ENCODE measurements at places on chromosomes 4 and X.

DNA sequence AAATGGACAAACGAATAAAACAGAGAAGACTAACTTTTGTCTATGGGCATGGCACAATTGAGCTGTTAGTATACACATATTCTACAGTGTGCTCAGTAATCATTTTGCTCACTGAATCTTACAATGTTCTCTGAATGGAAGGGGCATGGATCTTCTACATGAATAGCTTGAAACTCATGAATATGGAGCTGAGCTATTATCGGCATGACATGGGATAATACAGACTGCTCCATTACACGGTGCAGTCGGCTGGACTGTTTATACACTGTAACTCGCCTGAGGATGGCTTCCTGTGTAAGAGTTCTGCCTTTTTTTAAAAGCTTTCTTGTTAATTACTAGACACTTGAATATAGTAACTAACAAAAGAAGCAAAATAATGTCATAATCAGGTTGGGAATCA, 368.5 kb upstream of the MAD2L1 start:
- DNase-seq: no peak

GRCh38 chrX:150602743-150603142, 34.3 kb downstream of the MTM1 start:
- DNase-seq: no peak

DNA sequence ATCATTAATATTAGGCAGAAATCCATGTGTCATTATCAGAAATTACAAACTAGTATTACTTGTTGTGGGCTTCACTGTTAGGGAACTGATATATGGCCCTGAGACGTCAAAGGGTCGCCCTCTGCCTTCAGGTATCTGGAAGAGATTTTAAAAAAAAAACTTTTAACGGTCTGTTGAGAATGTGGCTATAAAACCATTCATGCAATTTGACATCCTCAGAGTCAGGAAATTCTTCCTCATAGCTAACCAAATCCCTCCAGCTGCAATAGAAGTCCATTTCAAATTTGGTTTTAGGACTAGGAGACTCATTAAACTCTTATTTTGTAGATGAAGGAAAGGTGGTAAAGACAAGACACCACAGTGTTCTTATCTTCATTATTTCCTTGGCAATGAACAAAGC, 194.2 kb upstream of the NOCT start:
- DNase-seq: no peak

- no peak for DNase-seq
Measured at GRCh38 chrX:37638047-37638446, 47.5 kb upstream of the XK start.

DNA sequence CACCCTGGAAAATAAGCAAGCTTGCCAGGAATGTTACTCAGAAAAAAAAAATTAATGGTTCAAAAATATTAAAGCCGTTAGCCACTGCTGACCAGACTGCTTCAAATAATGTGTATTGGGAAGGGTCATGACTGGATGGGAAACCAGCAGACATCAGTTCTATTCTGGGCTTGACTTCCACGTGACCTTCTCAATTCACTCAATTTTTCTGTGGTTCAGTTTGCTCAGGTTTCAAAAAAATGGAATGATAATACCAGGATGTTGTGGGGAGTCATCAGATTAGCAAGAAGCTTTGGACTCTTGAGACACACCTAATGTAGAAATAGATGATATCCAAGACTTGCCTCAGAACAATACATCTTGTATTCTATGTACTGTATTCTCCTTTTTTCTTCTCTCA, 541.9 kb upstream of the BOD1L1 start:
- DNase-seq: no peak

GRCh38 chr4:87152310-87153041, 67.9 kb downstream of the KLHL8 start:
- DNase-seq: no peak

DNA sequence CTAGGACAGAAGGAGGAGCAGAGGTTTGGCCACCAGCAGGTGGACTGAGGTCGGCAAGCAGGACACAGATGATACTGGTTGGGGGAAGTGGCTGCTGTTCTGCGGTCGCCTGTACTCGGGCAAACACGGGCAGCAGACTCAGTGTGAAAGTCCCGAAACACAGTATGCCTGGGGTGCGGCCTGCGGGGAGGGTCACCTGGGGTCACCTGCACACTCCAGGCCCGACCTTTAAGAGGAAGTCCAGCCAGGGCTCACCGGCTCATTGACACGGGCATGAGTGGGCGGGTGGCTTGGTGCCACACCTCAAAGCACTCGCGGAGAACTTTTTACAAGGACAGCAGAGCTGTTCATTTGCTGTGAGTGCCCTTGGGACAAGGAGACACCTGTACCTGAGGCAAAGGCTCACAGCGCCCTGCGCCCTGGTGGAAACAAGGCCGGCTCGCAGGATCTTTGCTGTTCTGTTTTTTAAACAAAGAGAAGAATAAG, 71.5 kb upstream of the MXD4 start:
- no peak for DNase-seq

DNA sequence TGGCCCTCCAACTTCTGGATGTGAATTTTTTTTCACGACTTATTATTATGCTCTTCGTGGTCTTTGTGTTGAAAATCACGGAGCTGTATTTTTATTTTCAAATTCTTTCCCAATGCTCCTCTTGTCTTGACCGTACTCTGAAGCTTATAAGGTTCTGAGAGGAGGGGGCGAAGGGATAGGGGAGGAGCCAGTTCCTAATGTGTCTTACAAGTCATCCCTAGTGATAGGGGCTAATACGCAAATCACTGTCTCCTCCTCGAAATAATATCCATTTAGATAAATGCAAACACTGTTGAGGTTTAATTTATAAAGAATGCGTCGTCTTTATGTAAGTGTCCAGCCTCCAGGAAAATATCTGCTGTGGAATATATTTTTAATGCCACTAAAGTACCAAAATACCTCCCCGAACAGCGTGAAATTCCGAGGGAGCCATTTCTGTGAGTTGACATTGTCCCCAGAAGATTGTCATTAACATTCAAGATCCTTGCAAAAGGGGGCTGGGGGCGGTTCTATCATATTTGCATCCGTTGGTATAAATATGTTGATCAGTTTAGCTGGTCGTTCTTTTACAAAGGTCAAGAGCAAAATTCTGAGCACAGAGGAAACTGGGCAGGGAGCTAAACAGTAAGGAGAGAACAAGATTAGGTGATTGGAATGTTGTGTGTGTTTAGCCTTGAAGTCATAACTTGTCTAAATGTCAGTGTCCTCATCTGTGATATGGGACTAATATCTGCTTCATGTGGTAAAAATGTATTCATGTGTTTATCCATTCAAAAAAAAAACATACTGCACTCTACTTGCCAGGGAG, 3.7 kb upstream of the FAT1 start:
- DNase-seq: no peak

DNA sequence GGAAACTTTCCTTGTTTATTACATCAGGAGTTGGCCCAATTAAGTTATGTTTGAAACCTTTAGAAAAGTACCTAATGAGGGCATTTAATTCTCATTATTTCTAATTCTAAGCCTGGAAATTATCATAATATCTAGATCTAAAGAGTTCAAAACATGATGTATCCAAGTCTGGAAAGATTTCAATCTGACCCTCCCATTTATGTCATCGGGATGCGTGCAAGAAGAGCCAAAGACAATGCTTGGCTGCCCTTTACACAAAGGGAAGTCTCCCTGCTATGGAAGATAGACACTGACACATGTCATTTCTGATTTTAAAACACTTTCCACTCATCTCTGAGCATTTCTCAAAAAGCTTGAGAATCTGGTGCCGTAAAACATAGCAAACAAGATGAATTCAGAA, 222.4 kb downstream of the ANTXR2 start:
- no peak for DNase-seq

GRCh38 chr4:78691334-78691754, 84.8 kb upstream of the BMP2K start:
- no peak for DNase-seq

DNA sequence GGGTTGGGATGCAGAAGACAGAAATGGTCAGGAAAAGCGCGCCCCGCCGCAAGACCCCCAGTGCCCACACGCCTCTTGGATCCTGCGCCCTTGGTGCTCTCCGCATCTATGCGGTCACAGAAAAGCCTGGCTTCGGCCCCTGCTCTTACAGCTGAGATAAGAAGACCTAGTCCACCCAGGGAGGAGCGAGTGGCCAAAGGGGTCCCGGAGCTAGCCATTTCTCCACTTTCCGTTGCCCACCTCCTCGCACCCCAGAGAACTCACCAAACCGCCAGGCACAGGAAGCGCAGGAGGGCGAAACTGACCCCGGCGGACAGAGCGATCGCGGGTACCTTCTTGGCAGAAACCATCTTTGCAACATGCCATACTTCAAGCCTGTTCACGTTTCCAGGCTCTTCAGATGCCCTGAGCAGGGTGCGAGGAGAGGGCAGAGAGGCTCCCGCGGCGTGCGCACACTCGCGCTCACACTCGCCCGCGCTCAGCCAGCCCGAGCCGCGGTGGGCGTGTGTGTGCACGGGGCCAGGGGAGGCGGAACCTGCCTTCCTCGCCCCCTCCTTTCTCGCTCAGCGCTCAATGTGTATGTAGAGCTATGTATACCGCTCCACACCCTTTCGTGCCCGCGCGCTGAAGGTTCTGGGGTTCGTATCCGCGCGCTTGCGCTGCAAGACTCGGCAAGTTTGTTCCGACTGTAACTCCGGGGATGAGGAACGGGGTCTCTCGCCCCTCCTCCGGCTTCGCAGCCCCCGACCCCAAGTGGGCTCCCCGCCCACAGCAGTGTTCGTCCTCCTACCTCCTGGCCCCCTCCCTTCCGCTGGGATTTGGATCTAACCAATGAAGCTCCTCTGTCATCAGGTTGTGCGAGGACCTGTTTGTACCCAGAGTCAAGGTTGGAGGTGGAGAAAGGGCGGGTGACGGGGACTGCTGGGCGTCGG, at the start of gene GABRA4:
Gene GABRA4 (minus strand): TSS at position 507 of the 932 bp plus-strand sequence. CDS start 157 bp downstream, at position 350.
- DNase-seq: no peak

DNA sequence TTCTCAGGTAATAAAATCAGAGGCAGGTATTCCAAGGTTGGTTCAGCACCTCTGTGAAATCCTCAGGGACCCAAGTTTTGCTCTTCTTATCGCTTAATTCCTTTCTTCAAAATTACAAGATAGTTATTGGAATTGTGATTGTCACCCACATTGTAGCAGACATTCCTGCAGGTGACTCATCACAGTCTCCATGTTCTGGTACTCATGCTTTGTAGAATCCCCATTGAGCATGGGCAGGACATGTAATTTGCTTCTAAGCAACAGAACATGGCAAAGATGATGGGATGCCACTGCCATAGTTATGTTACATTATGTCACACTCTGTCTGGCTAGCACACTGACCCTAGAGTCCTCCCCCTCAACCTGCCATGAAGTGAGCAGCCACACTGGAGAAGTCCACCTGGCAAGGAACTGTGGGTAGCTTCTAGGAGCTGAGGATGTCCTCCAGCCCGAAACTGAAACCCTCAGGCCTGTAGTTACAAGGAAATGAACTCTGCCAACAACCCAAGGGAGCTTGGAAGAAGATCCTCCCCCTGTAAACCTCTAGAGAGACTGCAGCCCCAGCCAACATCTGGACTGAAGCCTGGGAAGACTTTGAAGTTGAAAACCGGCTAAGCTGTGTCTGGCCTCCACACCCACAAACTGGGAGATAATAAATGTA, 58.3 kb upstream of the GUCY1A1 start:
- DNase-seq: no peak

- DNase-seq: no peak
Measured at GRCh38 chrX:13165266-13166189, 121.1 kb upstream of the FAM9C start.

- DNase-seq: no peak
Measured at GRCh38 chr4:26261405-26261804, 59.4 kb upstream of the RBPJ start.

GRCh38 chr4:122309988-122310626, 68.7 kb upstream of the ADAD1 start:
- DNase-seq: no peak

- DNase-seq: no peak
Measured at GRCh38 chrX:38935561-38935960, 134.3 kb downstream of the MID1IP1 start.

GRCh38 chr4:25158817-25159216, 1.4 kb downstream of the SEPSECS start:
- DNase-seq: no peak

DNA sequence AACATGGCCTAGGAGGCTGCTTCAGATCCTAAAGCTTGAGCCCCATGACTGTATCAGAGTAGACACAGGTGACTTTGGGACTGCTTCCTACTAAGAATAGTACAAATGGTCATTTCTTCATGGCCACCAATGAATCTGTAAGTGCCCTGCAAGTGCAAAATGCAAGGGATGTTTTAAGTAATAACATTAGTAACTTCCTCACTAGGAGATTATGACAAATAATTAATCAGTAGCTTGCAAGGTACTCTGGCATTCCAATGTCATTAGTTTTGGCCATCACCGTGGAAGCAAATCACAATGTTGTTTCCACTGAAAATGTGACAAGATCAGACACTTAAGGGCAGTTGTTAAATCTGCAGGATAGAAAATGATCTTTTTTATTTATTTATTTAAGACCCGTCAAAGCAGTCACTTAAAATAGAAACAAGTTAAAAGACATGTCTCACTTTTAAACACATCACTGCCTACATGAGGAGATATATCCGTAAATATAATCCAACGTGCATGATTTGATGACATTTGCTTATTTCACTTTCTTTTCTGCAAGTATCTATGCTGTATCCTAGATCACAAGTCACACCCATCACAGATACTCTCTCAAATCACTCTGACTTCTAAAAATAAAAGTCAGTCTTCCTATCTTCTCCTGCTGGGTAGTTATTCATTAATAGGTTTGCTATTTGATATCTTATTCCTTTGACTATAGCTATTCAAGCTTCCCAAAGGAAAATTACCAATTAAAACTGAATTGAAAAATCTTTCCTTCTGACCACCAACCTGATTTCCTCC, 400.6 kb downstream of the IL15 start:
- DNase-seq: no peak

All from T-helper 1 cell (primary cell).